Stimulated activated CD4-positive, alpha-beta T cell treated with anti-CD3 and anti-CD28 coated beads, Interleukin-1b, Interleukin-23, amount 100 ng/mL, for 1 hour (primary cell): ENCODE measurements at places on chromosomes 13 and 19.

DNA sequence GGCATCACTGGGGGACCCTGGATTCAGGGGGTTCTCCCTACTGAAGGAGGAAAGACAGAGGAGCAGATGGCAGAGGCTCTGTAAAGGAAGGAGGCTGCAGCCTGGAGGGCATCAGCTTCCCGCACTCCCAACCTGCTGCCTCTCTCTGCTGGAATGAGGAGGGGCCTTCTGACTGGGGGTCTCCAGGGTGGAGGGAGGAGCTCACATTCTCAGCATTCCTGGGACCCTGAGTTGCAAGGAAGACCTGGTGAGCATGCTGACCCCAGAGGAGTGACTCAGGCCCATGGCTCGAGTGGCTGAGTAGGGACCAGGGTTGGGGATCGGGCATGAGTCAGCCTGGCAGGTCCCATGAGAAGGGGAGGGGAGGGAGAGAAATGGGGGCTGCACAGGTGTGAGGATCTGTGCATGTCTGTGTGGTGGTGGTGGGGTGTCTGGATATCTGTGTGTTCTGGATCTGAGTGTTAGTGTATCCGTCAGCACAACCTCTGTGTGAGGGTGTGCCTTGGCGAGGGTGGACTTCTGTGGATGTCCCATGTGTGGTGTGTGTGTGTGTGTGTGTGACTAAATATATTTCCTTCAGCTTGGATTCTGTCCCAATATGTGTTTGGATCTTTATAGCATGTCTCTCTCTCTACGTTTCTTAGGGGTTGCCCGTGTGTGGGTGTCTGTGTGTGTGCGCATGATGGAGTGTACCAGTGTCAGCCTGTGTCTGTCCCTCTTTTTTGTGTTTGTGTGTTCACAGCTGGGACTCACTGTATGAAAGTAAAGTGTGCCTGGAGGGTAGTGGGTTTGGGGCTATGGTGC is 4.6 kb downstream of the AXL start:
- no peak for DNase-seq

- no peak for DNase-seq
Observed at GRCh38 chr13:34108410-34108809, 290.5 kb downstream of the RFC3 start.

- DNase-seq: no peak
Observed at GRCh38 chr19:29372091-29372415, 153.7 kb upstream of the VSTM2B start.

DNA sequence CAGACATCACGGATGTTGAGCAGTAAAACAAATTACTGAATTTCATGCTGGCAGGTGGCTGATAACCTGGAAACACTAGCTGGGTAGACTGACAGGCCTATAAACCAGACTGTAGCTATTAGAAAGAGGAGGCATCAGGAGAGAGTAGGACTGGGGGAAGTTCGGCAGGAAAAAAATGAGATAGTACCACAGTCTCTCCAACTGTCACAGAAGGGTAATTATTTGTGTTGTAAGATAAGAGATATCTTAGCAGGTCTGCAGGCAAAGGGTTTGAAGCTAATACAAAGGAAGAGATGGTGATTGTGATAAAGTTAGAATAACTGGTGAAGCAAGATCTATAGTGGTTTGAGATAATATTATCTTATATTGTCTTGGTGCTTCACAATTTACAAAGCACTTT is 41.7 kb downstream of the MIPEP start:
- DNase-seq: no peak

- DNase-seq: no peak
Observed at GRCh38 chr19:8831832-8832131, 322 bp downstream of the ZNF558 start.

DNA sequence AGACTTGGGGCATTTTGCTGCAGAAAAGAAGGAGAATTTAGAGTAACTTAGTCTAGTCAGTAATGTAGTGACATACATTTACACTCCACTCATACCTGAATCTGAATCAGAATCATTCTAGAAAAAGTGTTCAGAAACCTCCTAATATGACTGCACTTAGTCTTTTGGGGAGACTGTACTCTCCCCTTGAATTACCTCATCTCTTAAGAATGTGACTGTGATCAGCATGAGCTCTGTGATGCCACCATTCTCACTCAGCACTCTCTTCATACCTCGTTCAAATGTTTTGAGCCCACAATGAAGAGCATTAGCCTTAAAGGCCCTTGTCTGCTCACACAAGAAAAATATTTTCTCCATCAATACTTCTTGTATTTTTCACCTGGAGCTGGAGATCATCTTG is 229.4 kb downstream of the FGF14 start:
- DNase-seq: no peak

GRCh38 chr13:111602874-111603273 is 282.4 kb downstream of the TEX29 start:
- DNase-seq: no peak

GRCh38 chr13:21048901-21049698 is 12.3 kb downstream of the LATS2 start:
- no peak for DNase-seq

DNA sequence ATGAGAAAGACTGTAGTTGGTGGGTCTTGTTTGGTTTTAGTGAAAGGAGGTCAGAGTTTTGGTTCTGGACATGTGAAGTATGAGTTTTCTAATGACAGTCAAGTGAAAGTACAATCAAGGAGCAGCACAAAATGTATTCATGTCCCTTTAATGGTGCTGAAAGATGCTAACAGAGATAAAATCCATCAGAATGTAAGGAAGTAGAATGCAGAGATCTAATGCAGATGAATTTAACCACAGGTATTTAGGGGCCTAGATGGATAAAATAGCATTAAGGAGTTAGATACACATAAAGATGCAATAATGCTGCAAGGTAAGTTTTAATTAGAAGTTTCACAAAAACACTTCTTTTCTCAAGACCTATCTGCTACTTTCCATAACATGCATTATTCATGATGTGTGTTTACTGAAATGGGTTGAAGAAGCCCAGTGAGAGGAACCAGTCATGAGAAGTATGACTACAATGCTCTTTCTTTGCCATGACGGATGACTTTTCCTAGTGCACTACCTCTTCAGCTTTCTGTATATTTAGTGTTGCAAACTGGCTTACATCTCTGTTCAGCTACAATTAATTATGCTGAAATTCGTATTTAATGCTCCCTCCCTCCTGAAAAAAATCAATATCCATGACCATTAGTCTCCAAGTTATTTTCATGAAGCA is 222.9 kb upstream of the HTR2A start:
- no peak for DNase-seq

GRCh38 chr19:1811472-1811894 is 593 bp downstream of the ATP8B3 start:
- DNase-seq: peak; percentile 27

GRCh38 chr19:55386493-55386971 is 800 bp downstream of the RPL28 start:
- no peak for DNase-seq

- no peak for DNase-seq
Observed at GRCh38 chr13:80000684-80001509, 340.0 kb downstream of the SPRY2 start.

GRCh38 chr13:25806264-25806974 is 245.4 kb downstream of the SHISA2 start:
- DNase-seq: no peak

DNA sequence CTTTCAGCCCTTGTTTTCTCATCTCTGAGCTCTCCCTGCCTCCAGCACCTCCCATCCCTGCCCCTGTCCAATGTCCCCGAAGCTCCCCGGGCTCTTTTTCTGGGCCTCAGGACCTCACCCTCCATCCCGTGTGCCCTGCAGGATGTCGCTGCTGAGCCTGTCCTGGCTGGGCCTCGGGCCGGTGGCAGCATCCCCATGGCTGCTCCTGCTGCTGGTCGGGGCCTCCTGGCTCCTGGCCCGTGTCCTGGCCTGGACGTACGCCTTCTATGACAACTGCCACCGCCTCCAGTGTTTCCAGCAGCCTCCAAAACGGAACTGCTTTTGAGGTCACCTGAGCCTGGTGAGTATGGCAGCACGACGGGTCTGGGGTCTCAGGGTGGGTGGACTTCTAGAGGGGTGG is 51.1 kb upstream of the CYP4F8 start:
- DNase-seq: no peak

- no peak for DNase-seq
Observed at GRCh38 chr13:70668293-70668692, 560.0 kb upstream of the KLHL1 start.

DNA sequence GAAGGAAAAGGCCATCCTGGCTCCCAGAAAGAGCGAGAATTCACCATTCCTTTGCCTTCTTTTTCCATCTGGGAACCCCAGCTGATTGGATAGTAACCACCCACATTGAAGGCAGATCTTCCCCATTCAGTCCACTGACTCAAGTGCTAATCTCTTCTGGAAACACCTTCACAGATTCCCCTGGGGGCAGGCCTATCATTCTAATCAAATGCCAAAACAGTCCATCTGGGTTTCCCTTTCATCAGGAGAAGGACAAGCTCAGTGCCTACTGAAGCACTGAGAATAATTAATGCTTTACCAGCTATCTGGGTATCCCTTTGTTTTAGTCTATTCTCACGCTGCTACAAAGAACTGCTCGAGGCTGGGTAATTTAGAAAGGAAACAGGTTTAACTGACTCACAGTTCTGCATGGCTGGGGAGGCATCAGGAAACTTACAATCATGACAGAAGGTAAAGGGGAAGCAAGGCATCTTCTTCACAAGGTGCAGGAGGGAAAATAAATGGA is 293.2 kb downstream of the ENOX1 start:
- DNase-seq: no peak
